Activated CD4-positive, alpha-beta T cell treated with anti-CD3 and anti-CD28 coated beads, Interleukin-2, amount 50 U/mL, for 4 hours (primary cell): ENCODE measurements at places on chromosomes 5 and 9.

DNA sequence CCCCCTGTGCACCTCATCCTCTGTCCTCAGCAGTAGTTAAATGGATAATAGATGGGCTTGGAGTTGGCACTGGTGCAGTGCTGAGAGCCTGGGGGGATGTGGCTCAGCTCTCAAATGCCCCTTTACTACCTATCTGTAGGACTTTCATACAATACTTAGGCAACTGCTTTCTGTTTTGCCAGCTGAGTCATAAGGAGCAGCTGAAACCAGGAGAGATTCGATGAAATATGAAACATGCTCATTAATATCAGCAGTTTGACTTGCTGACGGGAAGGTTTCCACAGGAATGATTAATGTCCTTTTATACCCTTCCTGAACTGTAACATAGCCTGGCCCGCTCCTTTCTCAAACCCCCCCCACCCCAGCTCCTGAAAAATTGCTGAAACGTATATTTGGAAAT is 142.6 kb downstream of the SAXO1 start:
- DNase-seq: no peak

GRCh38 chr5:14397717-14398116 is 183.9 kb upstream of the OTULINL start:
- DNase-seq: no peak

- no peak for DNase-seq
Observed at GRCh38 chr5:96434201-96434645, 1.2 kb upstream of the PCSK1 start.

DNA sequence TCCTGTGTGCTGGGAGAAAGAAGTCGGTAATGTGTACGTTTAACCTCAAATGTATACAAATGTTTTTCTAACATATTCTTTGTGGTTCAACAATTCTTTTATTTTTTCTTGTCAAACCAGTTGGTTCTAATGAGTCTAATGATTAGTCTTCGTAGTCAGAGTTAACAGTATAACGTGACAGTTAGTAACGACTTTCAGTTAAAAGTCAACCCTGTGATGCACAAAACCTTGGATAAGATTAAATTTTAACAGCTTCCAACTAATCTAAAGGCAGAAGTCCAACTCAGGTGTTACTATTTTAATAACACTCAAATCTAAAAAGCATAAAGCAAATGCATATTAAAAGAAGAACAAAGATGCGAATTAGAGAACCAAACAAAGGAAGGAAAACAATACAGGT is 47.0 kb downstream of the SEMA6A start:
- no peak for DNase-seq

- no peak for DNase-seq
Observed at GRCh38 chr5:12911156-12911555, 1006.9 kb upstream of the CTNND2 start.

- DNase-seq: no peak
Observed at GRCh38 chr9:74859786-74860185, 27.9 kb downstream of the TRPM6 start.

GRCh38 chr9:108671176-108671575 is 184.6 kb downstream of the ACTL7B start:
- no peak for DNase-seq

GRCh38 chr5:41043109-41043747 is 27.9 kb downstream of the MROH2B start:
- DNase-seq: no peak

DNA sequence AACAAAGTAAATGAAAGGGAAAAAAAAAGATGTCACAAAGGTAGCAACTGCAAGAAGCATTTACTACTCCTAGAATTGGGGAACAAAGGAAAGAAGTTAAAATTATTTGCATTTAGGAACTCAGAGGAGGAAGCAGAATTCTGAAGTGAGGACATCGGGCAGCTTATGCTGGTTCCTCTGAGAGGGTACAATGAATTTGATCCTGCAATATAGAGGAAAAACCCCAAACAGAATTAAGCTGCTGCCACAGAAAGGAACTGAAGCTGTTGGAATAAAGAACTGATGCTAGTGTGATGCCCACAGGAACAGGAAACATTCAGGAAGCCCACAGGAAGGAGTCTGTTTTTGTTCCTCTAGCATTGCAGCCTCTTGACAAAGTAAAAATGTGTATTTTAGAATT is 22.3 kb upstream of the TBCA start:
- no peak for DNase-seq

DNA sequence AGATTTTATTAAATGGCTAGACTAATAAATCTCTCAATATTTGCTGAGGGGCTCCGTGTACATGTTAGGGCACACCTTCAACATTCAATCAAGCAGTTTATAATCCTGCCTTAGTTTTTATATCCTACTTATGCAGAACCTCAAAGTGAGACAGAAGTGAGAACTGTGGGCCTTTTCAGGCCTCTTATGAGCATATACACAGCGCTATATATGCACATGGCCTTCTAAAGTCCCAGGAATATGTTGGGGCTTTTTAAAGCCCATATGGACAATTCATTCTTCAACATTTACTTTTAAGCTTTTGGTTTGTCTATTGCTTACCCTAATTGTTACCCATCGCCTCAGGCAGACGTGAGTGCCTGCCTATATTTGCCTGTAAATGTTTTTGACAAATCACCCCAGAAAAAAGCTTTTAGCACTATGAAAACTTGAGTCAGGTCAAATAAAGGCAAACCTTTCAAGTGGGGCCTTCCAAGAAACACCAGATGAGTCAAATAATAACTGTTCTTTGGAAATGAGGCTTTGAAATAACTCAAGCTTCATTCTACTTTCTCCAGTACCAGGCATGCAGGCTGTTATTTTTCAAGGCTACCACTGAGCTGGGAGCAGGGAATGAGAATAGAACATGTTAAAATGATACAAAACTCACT is 58.2 kb downstream of the ESM1 start:
- no peak for DNase-seq

DNA sequence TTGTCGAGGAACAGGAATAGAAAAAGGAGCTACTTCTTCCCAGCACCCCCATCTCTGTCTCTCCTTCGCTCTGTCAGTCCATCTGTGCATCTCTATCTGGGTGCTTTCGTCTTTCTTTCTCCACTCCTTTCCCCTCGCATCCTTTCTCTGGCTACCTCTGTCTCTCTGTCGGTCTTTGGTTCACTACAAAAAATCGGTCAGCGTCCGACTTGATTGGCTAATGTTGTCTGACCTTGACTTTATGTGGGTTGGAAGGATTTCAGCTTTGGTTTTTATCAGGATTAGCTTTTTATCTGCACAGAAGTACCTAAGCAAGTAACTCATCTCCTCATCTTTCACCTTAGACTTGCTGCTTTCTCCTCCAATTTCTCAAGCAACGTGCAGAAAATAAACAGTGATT is 575.2 kb upstream of the ZNF462 start:
- DNase-seq: no peak

DNA sequence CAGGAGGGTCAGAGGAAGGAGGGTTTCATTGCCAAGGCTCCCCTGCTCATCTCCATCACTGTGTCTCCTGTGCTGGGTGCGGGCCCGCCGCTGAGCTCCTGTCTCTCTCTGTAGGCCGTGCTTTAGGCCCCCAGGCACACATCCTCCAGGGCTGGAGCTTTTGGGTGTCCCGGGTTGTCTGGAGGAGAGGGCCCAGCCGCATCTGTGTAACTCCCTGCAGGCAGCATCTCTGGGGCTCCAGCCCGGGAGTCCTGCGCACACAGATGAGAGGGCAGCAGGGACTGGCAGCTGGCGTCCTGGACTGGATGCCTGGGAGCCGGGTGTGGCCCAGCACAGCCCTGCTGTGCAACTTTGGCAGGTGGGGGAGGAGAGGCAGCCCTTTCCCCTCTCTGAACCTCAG is 40.2 kb downstream of the LRSAM1 start:
- DNase-seq: no peak

- no peak for DNase-seq
Observed at GRCh38 chr9:125074976-125075375, 68.4 kb downstream of the SCAI start.

GRCh38 chr9:96056226-96056625 is 180.7 kb downstream of the ERCC6L2 start:
- DNase-seq: no peak

DNA sequence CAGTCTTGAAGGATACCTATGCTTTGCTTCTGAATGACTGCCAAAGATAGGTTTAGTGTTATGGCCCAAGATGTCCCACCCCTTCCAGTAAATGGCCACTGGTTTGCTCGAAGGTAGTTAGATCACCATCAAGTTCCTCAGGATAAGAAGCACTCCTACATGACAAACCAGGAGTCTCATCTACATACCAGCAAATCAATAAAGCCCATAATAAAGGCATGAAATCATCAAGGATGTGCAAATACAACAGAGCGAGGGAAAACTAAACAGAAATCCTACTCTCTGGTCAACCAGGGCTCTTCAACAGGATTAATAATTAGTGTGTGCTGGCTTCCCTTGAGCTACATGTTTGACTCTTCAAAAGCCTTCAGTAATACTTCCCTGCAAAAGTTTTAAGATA is 141.0 kb downstream of the LHFPL2 start:
- DNase-seq: no peak

DNA sequence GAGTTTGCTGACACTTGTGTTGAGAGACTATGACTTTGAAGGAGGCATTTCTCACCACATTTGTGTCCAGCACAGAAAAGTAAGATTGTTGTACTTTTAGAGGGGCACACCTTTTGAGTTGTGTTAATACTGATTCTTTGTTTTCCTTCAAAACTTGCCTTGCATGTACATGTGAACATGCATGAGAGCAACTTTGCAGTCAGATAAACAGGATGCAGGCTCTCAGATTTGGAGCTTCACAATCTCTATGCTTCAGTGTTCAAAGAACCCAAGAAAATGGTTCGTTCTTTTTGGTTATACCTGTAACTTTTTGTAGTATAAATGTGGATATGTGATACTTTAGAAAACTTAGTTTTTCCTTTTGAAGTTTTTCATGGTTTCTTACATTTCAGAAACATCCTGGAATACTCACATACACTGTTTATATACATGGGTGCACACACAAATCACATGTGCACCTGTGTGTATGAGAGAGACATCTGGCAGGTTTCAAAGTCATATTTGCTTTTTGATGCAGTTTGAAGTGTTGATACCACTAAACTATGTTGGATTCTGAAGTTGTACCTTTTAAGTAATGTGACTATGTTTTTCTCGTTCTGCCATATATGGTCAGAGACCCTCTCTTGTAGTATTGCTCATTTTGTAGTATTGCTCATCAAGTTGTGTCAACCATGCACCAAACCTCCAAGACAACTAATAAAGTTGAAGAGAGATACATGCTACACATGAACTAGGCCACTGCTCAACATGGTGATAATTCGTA is 190.7 kb downstream of the CD180 start:
- no peak for DNase-seq

DNA sequence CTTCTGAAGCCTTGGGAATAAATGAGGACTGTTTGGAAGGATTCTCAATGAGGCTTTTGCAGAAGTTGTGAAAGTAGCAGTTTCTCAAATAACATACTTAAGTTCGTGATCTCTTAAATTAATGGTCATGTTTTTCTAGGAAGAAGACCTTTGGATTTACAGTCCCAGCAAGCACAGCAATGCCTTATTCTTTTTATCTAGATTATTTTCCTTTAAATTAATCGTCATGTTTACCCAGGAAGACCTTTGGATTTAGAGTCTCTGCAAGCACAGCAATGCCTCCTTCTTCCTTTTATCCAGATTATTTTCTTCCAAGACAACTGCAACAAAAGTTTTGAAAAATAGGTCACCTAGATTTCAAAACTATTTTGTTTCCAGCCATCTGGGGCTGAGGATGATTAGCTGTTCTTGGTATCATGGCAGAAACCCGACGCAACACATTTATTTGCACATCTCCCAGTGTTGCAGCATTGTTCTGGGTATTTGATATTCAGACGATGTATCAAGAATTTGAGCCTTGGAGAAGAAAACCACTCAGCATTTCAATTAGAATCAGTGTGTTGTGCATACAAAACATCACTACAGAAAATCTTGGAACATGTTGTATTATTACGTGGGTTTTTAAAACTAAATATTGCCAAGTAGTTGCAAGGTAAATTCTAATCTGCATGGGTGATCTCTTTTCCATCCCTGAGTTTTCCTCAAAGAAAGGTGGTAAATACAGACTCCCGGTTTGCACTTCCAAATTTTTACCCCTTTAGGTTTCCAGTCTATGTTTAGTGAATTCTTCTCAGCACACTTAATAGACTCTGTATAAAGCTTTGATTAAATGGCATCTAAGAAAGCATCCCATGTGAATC is 50.9 kb downstream of the JAKMIP2 start:
- DNase-seq: no peak

DNA sequence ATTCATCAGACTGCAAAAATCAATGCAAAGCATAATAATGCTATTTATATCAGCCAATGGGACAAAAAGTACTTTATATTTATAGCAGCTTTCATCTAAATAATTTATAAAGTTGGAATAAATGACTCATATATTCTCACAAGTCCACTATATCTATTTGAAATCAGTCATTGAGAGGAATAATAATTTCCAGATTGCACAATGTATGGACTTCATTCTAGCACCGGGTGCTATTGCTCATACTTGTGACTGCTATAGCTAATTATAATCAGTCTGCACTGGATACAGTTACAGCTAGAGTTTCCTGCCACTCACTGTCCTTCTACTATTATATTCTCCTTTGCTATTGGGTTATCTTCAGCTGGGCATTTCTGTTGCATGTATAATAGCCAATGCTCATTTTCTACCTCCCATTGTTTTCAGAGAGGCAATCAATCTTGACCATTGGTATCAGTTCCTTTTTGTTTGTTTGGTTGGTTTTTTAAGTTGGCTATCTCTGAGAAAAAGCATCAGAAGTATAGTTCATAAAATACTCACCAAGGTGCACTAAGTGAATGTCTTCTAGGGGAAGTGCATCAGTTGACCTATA is 1.9 kb downstream of the CDH18 start:
- no peak for DNase-seq

- no peak for DNase-seq
Observed at GRCh38 chr5:87127956-87128687, 139.6 kb upstream of the RASA1 start.

- DNase-seq: no peak
Observed at GRCh38 chr9:134066526-134066912, 1.3 kb downstream of the BRD3 start.

GRCh38 chr5:109676920-109677319 is 12.8 kb upstream of the MAN2A1 start:
- DNase-seq: no peak

DNA sequence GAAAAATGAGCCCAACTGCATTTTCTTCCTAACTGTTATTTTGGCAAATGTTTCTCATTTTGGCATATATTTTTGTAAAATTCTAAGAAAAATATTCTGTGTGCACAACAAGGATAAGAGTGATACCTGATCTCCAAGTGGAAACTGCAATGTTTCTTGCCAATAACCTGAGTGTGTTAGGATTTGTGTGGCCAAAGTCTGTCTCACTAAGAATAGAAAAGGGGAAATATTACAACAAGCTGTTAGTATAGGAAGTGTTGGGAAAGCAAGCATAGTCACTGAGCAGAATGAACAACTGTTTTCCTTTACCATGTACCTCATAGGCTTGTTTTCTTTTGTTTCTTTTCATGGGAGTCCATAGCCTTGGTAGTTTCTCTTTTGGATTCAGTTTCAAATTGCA is 624.2 kb downstream of the MTRR start:
- DNase-seq: no peak

- DNase-seq: no peak
Observed at GRCh38 chr9:87494970-87495471, 2.6 kb upstream of the DAPK1 start.

- no peak for DNase-seq
Observed at GRCh38 chr5:174692982-174693422, 31.4 kb upstream of the MSX2 start.

- DNase-seq: no peak
Observed at GRCh38 chr5:149404746-149405549, 25.9 kb upstream of the IL17B start.
